Tibial nerve (tissue), 4 donors: ENCODE measurements at places on chromosomes 1 and 21.

DNA sequence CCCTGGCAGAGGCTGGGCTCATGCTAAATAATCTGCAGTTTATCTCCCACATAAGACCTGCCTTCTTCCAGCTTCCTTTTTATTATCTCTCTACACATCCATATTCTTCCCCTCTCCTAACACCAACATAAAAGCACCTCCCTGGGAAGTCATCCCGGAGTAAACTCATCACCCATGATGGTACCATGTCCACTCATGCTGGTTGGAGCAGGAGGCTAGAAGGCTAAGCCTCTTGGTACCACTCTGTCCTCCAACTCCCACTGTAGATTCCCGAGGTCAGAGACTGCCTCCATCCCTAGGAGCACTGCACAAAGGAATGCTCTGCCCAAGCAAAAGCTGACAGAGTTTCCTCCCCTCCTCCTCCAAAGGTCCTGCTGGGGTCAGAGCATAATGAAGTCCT lies 4.2 kb downstream of the DENND2D start:
- no peak for DNase-seq

DNA sequence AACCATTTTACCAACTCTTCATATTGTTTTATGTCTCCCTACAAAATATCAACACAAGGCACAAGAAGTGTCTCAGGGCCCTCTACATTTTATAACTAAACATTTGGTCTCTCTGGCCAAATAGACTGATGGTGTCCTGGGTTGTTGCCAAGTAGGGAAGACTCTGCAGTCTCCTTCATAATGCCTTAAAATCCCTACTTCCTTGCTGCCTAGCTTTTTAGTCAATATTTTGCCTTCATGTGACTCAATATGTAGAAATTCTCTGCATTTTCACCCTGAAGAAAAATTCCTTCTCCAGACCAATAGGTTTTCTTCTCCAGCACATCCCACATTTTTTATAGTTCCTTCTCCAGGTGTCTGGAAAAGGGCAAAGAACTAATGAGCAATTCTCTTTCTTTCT lies 72.6 kb upstream of the IPO9 start:
- DNase-seq: no peak

- DNase-seq: no peak
Observed at GRCh38 chr1:103373991-103374390, 151.5 kb upstream of the RNPC3 start.

- DNase-seq: no peak
Observed at GRCh38 chr1:190904091-190904695, 426.5 kb upstream of the BRINP3 start.

- DNase-seq: no peak
Observed at GRCh38 chr1:2535981-2536380, 5.9 kb upstream of the HES5 start.

GRCh38 chr1:36773827-36774541 lies 260.3 kb downstream of the GRIK3 start:
- no peak for DNase-seq

- DNase-seq: no peak
Observed at GRCh38 chr1:52102336-52103013, 39.4 kb upstream of the ZFYVE9 start.

GRCh38 chr1:246782120-246782900 lies 58.1 kb downstream of the SCCPDH start:
- DNase-seq: peak; percentile 31

DNA sequence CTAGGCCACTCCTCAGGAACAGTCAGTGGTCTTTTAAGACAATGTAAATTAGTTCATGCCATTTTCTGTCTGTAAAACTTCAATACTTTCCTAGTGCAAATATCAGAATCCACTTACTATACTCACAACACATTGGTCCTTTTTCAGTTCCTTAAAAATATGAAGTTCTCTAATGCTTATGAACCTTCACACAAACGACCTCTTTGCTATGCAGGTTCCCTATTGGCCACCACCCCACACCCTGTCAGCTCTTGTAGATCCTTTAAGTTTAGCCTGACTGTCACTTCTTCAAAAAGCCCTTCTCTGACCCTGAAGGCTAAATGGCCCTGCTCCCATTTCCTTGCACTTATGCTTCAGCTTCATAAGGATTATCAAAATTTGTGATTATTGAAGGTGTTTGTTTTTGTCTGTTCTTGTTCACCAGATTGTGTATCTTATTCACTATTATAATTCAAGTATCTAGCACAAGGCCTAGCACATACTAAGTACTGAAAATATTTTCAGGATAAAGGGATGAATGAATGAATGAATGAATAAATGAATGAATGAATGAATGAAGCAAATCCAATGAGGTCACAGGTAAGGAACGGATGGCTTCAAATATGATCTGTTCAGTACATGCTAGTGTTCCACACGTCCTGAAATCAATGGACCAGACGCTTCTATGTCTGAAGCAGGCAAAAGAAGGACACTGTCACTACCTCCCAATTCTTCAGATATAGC lies 373.9 kb downstream of the VAV3 start:
- no peak for DNase-seq

GRCh38 chr1:220527279-220527907 lies 543 bp upstream of the MARK1 start:
- DNase-seq: peak; percentile 24

DNA sequence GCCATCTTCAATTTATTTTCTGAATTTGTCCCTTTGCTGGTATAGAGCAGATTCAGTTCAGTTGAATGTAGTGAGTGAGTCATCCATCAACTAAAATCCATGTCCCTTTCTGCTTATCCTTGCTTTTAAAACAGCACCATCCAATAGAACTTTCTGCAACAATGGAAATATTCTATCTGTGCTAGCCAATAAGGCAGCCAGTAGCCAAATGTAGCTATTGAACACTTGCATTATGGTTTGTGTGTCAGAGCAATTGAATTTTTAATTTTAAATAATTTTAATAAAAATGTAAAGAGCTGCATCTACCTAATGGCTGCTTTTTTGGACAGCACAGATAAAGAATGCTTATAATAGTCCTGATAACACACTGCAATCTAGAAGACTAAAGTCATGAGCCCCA lies at the start of gene GJA9:
Gene GJA9 (minus strand): TSS at position 101 of the 400 bp plus-strand sequence. CDS start 5,489 bp downstream, outside the sequence.
- DNase-seq: no peak

- no peak for DNase-seq
Observed at GRCh38 chr1:75257424-75257823, 123.2 kb downstream of the LHX8 start.

DNA sequence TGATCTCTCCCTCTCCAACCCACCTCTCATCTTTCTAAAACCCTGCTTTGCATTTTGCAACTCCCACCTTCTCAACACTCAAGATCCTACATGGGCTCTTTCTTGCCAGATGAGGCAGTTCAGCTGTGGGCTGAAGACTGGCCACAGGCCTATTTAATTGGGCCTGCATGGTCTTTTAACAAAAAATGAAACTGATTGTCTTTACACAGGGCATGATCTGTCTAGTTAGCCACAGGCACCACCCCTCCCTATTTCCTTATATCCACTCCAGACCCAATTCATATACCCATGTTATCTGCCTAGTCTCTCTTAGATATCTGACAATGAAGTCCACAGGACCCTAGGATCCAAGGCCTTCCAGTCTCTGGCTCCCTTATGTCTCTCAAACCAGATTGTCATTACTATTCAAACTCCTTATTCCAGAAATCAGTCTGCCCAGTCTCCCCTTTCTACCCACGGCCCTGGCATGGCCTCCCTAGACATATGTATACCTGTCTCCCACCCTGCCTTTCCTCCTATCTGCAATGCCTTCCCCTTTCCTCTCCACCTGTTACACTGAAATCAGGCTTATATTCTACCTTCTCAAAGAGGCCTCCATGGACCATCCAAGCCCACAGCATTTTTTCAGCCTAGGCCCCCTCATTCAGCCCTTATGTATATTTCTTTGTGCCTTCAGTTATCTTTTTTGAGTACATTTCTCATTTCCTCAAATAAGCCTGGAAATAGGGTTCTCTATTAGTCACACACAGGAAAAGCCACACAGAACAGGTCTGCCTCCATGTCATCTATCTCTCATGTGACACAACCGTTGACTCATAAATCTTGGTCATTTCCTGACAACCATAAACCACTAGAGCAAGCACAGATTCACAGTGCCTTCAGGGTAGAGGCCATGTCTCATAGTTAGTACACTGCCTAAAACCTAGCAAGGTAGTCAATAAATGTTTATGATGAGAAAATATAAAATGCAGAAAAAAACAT lies 39.0 kb downstream of the LPAR3 start:
- DNase-seq: no peak

DNA sequence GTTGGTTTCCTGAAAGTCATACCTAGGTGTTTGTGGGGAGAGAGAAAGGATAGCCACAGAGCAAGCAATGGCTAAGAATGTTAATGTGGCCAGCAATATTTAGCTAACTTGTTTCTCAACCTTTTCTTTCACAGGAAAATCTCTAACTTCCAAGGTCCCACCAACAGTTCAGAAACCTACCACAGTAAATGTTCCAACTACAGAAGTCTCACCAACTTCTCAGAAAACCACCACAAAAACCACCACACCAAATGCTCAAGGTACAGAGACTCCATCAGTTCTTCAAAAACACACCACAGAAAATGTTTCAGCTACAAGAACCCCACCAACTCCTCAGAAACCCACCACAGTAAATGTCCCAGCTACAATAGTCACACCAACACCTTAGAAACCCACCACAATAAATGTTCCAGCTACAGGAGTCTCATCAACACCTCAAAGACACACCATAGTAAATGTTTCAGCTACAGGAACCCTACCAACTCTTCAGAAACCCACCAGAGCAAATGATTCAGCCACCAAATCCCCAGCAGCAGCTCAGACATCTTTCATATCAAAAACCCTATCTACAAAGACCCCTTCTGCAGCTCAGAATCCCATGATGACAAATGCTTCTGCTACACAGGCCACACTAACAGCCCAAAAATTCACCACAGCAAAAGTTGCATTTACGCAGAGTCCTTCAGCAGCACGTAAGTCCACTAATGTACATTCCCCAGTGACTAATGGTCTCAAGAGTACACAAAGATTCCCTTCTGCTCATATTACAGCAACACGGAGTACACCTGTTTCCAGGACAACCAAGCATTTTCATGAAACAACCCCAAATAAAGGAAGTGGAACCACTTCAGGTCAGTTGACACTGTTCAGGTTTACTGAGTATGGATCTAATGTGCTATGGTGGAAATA lies 15.3 kb downstream of the CD55 start:
- no peak for DNase-seq

DNA sequence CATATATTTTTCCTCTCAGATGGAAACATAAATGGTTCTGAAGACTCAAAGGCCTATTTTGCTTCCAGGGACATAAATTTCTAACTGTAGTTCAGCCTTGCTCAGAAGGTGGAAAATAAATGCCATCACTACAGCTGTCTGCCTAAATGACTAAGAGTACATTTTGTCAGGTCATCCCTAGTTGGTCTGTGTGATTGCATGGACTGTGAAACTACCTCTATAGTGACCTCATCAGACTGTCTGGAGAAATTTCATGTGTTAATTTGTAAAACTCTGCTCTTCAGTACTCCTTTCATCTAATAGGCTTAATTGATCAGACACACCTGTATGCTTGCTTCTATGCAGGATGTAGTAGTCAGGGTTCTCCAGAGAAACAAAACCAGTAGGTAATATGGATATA lies 886.9 kb downstream of the AMY1C start:
- no peak for DNase-seq
